ENCODE measurements at places on chromosomes 3 and 15.

DNA sequence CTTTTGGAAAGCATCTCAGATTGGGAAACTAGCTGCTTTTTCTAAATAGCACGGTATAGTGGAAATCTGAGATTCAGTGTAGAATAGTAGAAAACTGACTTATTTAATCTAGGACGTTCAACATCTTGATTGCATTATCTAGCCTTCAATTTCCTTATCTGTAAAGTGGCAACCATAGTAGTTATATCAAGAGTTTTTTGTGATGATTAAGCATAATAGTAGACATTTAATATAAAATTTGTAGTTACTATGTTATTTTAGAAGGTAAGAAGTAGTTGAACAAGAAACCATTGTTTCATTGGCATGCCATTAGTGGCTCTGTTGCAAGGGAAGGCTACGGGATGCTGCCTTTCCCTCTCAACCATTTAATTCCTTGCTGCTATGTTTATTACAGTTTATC is 367.3 kb downstream of the NAALADL2 start:
- no peak for DNase-seq

GRCh38 chr3:154970797-154971196 is 109.3 kb upstream of the MME start:
- peak; percentile 1 for DNase-seq

GRCh38 chr3:157610876-157611535 is 107.8 kb upstream of the VEPH1 start:
- peak; percentile 24 for DNase-seq

- peak; percentile 72 for DNase-seq
These were observed 7.5 kb upstream of the IGSF10 start for GRCh38 chr3:151468284-151468917.

DNA sequence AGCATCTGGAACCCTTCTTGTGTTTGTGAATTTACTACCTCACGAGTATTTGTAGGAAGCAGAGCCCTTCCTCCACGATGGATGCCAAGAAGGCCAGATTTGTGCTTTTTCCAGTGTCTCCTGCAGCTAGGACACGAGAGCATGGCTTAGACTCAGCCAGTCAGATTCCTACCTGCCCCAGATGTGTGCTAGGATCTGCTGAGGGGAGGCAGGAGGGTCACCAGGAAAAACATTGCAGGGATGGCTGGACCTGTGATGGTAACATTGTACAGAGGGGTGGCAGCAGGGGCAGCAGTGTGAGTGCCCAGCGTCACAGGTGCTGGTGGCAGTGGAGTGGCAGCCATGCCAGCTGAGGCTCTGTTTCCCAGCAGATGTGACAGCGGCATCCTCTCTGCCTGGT is 285.3 kb downstream of the FAM43A start:
- no peak for DNase-seq

DNA sequence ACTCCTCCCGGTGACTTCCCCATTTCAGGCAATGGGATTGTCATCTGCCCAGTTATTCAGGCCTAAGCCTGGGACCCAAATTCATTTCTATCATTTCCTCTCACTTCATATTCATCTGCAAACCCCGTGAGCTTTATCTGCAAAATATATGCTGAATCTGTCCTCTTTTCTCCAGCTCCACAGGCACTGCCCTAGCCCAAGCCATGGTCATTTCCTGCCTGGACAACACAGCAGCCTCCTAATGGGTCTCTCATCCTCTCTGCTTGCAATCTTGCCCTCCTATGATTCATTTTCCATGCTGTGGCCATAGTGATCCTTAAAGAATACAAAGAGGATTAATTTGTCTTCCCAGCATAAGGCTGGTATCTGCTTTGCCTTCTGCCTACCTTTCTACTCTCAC is 6.1 kb downstream of the RBP2 start:
- no peak for DNase-seq

DNA sequence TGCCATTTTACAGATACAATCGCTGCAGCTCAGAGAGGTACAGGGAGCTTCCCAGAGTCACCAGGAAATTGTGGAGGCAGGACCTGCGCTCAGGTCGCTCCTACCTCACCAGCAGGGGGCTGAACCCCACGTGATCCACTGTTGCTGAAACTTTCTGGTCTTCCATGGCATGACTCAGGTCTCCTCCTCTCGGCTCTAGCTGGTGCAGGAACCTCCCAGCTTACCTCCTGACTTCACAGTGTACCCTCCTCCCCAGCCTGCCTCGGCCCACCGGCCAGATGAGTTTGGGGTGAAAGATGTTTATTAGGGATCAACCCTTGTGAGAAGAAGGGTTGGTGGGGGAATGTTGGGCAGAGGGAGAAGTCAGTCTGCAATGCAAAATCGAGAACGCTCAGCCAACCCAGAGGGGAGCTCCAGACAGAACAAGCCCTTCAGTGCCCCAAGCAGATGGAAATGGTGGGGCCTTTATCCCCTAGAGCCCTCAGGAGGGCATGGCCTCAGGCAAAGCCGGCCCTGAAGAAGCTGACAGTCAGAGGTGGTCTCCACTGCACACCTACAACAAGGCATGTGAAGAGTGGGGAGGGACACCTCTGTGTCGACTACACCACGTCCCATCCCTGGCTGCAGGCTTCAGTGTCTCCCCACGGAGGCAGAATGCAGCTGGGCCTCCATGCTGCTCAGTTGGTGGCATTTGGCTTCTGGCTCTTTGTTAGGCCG is 118.6 kb upstream of the PRR20G start:
- peak; percentile 49 for DNase-seq

DNA sequence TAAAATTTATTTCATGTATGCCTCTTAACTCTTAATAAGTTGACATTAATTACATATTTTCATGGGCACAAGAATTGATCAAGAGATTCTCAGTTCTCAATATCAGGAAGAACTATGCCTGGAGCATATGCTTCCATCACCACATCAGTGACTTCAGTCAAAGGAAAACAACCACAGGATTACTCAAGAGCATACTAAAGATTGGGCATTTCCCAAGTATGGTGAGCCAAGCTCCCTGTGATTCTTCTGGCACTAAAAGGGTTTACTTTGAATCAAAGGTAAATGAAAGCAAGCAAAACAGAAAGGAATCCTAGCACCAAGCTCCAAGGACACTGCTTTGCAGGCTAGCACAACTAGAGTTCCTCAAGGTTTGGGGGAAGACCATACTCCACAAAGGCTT is 44.6 kb downstream of the FMN1 start:
- DNase-seq: no peak

- DNase-seq: no peak
These were observed 583 bp downstream of the EAF1 start for GRCh38 chr3:15427981-15428380.

GRCh38 chr3:156535162-156535627 is 19.7 kb downstream of the SSR3 start:
- peak; percentile 82 for DNase-seq

- no peak for DNase-seq
These were observed 111.2 kb downstream of the DNAJB8 start for GRCh38 chr3:128355543-128355919.

DNA sequence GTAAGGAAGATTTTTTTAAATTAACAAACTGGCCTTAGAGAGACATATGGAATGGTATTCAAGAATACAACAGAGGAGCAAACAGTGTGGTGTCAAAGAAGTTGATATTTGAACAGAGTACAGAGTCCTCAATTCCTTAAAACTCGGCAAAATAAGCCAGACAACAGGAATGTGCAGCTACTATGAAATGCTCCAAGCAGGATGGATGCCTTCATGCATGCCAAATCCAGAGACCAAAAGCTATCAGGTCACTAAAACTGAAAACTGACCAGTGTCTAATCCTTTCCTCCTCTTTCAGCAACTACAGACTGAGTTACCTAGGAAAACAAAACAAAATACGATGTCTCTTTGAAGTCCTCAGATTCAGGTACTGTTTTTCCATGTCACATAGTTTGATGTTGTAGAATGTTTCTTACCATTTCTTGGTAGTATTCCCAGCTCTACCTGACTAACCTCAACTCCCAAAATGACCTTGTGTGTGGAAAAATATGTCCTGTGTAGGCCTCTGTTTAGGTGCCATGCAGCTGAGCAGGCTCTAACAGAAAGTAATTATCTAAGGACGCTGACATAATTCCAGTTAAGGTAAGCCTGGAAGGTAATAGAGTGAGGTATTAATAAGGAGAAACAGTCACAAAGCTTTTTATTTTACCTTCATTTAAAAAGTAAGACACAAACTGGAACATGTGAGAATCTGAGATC is 46.9 kb downstream of the TBL1XR1 start:
- no peak for DNase-seq

DNA sequence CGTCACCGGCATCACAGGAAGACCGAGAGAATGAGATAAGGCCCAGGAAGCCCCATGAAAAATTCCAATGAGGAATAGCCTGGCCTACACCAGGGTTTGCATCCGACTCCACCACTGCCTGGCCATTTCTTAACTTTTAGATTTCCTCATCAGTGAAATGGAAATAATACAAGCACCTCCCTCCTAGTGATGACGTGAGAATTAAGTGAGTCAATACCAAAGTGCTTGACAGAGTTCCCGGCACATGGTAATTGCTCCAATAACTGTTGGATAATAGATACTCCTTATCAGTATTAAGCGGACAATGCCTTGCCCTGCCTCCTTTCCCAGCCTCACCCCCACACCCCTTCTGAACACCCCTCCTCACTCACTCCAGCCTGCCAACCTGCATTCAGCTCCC is 105.4 kb downstream of the TLE3 start:
- no peak for DNase-seq

- DNase-seq: no peak
These were observed 39.1 kb downstream of the TKT start for GRCh38 chr3:53216723-53217122.

DNA sequence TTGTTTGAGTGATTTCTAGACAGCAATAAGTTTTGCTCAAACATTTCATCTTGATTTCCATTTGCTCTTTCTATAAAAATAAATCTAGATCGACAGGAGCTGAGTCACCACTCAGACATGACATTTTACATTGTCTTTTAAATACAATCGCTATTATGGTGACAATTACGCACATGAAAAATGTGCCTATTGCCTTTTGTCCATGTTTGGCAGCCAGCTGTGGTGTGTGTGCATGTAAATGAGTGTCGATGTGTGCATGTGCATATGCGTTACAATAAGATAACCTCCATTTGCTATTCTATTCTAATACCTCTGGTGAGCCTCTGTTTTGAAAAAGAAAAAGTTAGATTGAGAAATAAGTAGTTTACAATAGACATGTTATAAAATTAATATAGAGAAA is 89.7 kb upstream of the GRM7 start:
- no peak for DNase-seq

DNA sequence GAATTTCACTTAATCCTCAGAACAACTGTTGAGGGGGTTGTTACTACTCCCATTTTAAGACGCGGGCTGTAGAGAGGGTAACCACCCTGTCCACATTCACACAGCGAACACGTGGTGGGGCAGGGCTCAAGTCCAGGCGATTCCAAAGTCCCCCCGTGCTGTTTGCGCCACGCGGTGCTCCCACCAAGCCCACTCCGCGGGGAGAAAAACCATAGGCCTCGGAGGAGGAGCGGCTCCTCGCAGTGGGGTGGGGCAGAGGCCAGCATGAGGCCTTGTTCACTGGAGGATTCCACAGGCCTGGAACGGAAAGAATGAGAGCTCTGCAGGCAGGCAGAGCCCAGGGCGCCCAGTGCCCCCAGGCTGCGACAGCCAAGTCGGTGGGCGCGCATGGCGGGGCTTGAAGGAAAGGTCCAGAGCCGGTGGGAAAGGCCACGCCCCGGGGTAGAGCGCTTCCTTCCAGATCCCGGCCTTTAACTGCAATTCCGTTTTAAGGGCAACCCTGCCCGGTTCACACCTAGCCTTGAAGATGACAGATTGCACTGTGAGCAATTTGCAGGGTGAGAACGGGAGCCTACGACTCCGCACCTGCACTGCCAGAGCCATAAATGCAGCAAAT is 161.8 kb upstream of the TBL1XR1 start:
- peak; percentile 60 for DNase-seq

- no peak for DNase-seq
These were observed 14.6 kb upstream of the MECOM start for GRCh38 chr3:169678122-169678521.

DNA sequence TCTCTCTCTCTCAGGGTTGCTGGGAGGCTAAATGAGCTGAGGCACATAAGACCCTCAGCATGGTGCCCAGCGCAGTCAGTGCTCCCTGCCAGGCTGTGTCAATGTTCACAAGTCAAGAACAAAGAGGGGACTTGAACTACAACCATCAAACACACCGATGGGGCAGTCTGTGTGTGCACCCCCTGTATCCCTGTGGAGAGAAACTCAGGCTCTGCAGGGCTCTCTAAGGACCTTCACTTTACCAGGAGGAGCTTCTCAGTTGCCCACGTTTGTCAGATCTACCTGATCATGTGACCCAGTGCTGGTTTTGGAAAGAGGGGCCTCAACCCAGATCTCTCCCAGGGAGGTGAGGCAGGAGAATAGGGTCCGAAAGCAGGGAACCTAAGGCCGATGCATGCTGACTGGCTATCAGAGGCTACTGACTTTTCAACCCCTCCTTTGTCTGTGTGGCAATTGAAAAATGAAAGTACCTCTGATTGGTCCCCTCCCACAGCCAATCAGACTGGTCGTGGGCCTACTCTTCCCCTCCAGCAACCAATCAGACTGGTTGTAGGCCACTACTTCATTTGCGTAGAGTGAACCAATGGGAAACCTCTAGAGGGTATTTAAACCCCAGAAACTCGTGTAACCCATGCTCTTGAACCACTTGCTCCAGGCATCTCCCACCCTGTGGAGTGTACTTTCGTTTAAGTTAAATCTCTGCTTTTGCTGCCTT is 34.0 kb downstream of the RHCG start:
- peak; percentile 72 for DNase-seq

DNA sequence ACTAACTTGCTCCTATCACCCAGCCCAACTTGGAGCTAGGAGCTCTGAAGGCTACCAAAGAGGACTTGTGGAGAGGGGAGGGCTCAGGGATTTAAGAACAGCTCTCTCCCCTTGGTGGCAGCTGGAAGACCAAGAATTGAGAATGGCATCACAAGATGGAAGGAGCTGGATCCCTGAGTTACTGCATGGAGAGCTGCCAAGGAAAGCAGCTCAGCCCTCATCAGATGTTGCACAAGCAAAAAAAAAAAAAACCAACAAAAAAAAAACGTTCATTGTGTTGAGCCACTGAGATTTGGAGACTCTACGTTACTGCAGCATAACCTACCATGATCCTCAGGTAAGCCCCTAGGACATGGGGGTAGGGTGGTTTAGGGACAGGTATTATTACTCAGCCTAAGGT is 41.0 kb downstream of the ITGB5 start:
- no peak for DNase-seq

DNA sequence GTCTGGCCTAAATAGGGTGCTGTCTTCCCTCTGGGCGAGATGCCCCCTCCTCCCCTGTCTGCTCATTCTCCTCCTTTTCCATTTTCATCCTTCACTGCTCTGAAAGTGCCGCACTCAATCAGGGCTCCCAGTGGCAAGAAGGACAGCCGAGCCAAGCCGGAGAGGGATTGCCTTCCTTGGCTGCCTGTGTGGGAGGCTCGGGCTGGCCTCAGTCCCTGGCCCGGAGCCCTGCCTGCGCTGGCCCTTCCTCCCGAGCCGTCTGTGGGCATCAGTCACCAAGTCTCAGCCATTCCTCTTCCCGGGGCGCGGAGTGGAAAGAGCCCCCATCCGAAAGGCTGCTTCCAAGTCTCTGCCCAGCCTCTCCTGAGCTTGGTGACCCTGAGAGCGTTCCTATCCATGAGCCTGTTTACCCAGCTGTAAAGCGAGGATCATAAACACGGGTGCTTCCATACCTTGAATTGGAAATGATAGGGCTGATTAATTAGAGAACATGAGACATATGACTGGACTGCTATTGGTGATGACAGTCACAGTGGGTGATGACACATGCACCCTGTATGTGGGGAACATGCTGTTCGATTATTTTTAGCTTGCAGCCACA is 59.1 kb upstream of the TLE3 start:
- no peak for DNase-seq

GRCh38 chr3:71031914-71032521 is 551.5 kb downstream of the FOXP1 start:
- no peak for DNase-seq

All from NB4 (cell line).